T-helper 2 cell treated with Interferon-gamma antibody and Interleukin-4, amounts not matched to agents 5 μg/mL and 100 μg/mL, for 36 hours (primary cell): ENCODE measurements at places on chromosomes 3 and 15.

GRCh38 chr15:93476491-93477177 is 387.6 kb upstream of the RGMA start:
- DNase-seq = no peak

DNA sequence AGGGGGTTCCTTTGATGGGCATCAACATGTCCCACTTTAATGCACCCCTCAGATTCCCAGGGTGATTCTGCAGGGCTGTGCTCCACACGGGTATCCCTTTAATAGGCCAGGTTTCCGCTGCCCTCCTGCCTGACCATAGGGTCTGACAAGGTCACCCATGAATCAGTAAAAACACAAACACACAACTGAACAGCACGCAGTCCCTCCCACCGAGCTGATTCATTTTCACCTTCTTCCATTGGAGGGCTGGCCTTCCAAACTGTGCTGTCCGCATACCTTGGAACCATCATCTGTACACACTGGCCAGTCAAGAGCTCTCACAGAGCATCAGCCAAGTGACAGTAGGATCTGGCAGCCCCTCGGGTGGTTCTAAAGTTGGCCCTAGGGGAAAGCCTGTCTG is 93.7 kb downstream of the FBLN2 start:
- DNase-seq = no peak

- no peak for DNase-seq
These were observed 47.2 kb downstream of the TTC23 start for GRCh38 chr15:99202176-99202552.

DNA sequence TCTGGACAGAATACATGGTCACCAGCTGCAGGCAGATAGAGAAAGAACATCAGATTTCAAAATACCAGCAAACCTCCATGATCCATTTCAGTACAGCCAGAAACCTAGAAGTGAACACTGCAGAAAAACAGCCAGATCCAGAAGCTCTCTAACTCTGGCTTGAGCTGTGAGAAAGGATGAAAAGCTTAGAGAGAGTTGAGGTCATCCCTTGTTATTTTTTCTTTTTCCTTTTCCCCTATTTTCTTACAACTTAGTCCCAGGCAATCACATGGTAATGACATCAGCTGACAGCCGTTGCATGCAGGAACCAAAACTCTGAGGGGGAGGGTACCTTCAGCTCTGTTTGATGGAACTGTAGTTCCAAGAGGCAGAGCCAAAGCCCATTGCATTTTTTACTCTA is 113.2 kb downstream of the TCF12 start:
- DNase-seq = no peak

DNA sequence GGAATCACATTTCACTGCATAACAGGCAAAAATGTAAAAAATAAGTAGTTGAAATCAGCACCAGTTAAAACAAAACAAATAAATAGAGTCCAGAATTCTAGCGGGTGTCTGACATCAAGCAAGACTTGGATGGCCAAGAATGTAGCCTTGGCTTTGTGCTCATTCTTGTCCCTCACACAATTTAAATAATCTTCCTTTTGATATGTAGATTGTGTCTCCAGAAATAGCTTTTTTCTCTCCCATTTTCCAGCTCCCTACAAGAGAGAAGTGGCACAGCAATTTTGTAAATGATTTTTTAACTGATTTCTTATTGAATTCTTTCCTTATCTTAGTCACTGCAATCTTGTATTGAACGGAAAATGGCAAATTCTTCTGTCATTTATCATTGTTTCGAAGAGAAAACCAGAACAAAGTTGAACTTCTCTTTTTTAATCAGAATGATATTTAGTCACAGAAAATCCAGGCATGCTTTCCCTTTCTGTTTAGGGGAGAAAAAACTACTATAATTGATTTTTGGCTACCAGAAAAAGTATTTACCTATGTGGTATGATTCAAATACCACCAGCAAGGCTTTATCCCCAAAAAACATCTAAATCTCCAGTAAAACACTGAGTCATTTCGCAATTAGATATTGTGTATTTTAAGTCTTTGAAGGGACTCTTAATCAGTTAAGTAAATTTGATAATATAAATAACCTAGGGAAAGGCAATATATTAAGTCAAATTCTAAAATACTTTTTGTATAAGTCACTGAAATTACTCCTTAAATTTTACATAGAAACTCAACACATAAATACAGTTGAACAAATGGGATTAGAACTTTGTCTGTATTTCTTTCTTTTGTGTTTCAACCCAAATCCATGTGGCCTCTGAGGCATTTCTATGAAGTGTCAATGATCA is 481.7 kb downstream of the GBE1 start:
- DNase-seq = no peak

- DNase-seq = peak; percentile 12
These were observed 259.9 kb downstream of the FGF12 start for GRCh38 chr3:192467230-192468140.
